SW 1271 (cell line): ENCODE measurements at places on chromosomes 3 and 15.

DNA sequence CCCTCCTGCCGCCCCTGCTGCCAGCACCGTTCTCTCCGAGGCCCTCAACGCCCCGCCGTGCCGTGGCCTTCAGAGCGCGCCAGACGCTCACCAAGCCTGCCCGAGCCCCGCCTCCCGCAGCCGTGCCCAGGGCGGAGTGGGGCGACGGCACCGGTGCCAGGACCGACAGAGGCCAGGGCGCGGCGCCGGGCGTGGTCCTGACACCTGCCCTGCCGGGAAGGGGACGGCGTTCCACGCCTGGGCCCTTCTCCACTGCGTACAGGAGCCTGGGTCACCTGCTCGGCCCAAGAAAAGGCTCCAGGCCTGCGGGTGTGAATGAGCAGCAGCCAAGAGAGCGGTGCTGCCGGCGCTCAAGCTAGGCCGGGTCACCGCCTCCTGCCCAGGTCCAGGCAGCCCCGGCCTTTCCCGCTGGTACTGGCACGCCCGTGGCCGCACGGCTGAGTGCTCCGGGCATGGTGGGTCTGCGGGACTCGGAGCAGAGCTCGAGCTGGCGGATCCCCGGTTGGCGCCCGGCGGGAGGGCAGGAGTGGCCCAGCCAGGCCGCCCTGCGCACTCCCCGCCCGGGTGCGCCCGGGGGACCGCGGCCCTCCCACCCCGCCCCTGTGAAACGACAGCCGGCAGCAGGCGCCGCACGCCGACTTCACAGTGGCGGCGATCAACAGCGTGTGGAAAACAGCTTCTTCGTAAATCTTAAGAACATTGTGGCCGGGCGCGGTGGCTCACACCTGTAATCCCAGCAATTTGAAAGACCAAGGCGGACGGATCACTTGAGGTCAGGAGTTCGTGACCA lies 4.2 kb downstream of the OCA2 start:
- no peak for DNase-seq

GRCh38 chr3:148856384-148856783 lies 8.7 kb upstream of the CPA3 start:
- DNase-seq = no peak

DNA sequence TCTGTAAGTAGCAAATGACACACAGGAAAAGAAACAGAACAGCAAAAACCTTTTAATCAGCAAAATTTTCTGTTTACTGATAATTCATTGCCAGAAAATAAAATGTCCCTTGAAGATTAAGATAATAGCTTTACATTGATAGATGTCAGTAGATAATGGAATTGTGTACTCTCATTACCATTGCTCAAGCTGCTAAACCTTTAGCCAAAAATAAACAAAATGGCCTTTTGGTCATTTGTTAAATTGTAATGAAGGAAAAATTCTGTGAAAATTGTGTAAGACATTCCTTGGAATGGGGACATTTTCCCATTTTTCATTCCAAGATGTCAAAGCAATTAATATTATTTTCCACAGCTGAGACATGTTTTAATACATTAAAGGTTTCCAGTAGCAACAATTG lies 189.8 kb downstream of the PLOD2 start:
- no peak for DNase-seq

GRCh38 chr15:85036716-85037115 lies 55.1 kb downstream of the PDE8A start:
- DNase-seq = no peak

- no peak for DNase-seq
Observed at GRCh38 chr3:151328298-151328995, 902 bp downstream of the P2RY13 start.

DNA sequence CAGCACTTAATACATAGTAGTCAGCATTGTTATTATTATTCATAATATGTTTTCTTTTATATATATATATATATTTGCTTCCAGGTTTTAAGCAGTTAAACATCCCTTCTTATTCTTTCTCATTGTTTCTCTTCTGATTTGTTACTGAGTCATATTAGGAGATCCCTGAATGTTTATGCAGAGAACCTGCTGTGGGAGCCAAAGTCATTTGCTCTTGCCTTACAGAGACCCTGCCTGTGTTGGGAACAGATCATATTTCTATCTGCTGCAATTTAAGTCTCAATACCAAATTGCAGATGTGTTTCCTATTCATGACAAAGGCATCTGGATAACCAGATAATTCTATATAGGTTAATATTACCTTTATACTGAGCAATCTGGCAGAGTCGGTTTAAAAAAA lies 323.0 kb upstream of the UMPS start:
- DNase-seq = no peak

GRCh38 chr3:171810629-171811294 lies 479 bp upstream of the PLD1 start:
- DNase-seq = no peak

- DNase-seq = no peak
Observed at GRCh38 chr3:90015688-90016356, 908.4 kb downstream of the EPHA3 start.

DNA sequence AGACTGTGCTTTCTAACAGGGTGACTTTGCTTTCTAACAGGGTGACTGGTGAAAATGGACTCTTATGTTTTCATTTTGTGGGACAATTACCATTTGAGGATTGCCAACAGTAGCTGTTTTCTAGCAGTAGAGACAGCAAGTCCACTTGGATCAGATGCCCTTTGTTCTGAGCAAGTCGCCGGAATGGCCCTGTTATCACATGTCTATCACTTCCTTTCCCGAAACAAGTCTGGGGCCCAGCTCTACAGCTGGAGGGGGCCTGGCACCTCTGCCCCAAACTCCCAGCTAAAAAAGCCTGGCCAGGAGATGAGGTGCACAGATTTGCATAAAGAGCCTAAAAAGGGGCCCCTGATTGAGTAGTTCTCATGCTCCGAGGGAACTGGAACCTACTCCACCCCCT lies 44.6 kb downstream of the THBS1 start:
- no peak for DNase-seq

- no peak for DNase-seq
Observed at GRCh38 chr15:77737238-77738037, 104.7 kb upstream of the LINGO1 start.

DNA sequence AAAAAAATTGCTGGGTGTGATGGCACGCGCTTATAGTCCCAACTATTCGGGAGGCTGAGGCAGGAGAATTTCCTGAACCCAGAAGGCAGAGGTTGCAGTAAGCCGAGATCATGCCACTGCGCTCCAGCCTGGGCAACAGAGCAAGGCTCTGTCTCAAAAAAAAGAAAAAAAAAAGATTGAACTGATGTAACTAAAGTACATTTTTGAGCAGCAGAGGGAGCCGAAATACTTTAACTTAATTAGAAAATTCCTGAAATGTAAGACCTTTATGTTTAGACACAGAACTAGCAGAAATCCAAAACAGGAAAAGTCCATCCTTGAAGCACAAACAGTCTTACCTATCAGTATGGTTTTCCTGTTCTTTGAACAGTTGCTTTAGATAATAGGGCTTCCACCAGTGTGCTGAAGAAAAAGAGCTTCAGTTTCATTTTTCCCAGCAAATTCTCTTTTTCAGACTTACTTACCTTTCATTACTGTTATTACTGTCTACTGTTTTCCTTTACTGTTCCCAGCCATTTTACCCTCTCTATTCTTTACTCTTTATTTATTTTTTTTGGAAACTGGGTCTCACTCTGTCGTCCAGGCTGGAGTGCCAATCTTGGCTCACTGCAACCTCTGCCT lies 33.4 kb upstream of the ZNF609 start:
- peak; percentile 56 for DNase-seq

GRCh38 chr15:48619446-48619845 lies 26.1 kb downstream of the FBN1 start:
- DNase-seq = no peak
